ENCODE measurements at places on chromosomes 1 and 21.

DNA sequence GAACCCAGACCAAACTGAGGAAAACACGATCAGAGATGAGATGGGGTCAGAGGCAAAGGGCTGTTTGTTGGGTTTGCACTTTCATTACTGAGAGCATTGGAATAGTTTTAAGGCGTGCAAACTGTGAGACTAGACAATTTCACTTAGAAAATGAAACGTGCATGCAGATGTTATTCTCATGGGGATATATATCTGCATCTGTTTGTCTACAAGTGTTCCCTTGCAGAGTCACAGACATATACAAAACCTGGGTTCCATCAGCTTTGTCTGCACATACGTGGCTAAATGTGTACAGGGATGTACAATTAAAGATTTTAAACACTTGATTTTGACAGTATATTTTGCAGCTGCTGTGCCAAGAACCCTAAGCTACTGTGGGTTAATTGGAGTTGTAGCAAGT, 355.4 kb downstream of the KIF26B start:
- no peak for DNase-seq

- no peak for DNase-seq
Measured at GRCh38 chr1:82401116-82401515, 600.4 kb downstream of the ADGRL2 start.

DNA sequence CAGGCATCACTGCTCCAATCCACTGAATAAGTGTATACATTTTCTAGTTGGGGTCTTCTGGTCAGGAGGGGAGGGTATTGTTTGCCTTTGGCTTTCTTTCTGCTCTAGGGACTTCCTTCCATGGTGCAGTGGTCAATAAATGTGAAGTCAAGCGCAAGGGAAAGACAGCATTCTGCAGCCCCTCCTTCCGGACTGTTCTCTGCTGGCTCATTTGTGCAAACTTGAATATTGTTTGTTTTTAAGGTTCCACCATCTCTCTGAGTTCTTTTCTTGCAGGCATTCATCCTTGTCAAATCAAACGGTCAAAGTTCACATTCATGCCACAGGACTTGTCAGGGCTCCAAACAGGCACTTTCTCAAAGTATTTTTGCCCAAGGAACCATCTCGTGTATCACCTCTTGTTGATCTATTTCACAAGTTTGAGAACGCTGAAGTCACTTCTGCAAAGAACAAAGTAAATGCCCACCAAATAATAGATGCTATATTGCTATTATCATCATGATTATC, 205.6 kb upstream of the KAZN start:
- no peak for DNase-seq

DNA sequence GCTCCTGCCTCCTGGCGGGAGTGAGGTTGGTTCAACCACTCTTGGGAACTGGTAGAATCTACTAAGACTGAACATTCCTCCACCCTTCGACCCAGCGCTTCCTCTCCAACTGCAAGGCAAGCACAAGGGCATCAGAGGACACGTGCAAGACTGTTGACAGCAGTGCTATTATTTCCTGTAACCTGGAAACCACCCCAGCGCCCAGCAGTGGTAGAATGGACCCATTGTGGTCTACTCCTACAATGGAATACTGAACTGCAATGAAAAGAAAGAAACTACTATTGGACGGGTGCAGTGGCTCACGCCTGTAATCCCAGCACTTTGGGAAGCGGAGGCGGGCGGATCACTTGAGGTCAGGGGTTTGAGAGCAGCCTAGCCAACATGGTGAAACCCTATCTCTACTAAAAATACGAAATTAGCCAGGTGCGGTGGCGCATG, 33.0 kb upstream of the TARDBP start:
- DNase-seq: no peak

- DNase-seq: no peak
Measured at GRCh38 chr1:37446874-37447273, 27.5 kb upstream of the ZC3H12A start.

DNA sequence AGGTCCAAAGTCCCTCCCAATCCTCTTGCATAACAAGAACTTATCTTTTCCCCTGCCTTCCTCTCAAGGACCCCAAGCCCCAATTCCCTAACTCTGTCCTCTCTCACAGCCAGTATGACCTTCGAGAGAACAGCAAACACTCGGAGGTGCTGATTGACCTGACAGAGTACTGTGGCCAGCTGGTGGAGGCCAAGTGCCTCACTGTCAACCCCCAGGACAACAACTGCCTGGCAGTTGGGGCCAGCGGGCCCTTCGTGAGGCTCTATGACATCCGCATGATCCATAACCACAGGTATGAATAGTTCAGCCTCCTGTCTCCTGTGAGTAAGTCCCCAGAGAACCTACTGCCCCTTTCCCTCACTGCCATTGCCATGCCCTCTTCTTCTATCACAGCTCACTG, 29.9 kb upstream of the TMEM222 start:
- DNase-seq: no peak

DNA sequence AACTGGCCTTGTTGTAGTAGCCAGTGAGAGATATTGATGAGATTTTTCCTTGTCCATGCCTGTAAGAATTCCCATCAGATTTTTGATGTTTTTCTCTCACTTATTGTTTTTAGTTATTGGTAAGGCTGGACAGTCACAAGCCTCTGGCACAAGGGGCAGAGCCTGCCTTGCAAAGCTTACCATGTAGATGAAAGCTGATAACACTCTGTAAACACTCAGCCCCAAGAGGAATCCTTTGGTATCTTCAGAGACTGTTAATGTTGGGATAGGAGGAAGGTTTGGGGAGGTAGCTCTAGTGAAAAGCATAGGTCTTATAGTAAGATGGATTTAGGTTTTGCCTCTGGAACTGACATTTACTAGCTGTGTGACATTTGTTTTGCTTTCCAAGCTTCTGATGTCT, 37.7 kb downstream of the MARK1 start:
- no peak for DNase-seq

DNA sequence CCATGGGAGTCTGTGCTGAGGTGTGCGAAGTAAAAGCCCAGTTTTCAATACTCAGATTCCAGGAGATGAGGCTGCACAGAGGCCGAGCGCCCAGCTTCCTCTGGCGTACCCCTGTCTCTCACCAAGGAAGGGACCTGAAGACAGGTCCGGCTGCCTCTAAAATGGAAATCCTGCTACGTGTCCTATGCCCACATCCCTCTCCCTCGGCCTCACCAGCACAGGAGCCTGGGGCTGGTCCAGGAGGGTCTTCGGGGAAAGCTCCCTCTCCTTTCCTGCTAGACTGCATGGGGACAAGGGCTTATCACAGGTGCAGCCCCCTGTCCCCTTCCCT, 392 bp downstream of the MRPL55 start:
- DNase-seq: no peak

DNA sequence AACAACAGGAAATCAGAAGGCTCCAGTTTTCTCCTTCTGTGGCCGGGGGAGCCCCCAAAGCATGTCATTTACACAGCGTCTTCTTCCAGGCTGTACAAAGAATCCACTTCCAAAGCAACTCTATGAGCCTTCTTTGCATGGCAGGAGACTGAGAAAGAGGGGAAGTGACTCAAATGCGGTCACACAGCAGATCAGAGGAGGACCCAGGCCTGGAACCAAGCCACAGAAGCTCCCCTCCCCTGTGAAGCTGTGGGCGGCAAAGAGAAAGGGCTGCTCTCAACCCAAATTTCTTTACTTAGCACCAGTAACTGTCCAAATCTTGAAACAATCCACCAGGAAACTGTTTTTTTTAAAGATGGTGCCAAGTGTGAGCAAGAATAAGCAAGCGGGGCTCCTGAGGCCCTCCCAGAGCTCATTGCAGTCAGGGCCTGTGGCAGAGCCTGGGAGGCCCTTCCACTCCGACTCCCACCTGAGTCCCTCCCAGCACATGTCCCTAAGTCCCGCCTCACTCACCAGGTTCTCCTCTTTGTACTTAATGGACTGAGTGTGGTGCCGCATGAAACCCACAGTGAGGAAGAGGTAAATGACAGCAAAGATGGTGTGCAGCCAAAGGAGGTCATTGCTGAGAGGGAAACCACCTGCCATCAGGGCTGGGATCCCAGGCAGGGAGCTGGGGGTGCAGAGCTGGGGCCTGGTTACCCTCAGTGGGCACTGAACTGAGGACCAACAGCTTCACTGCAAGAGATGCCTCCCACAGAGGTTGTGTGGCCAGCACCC, 15.9 kb downstream of the TMEM63A start:
- DNase-seq: no peak

GRCh38 chr1:37484325-37485051, 10.1 kb downstream of the ZC3H12A start:
- DNase-seq: no peak

DNA sequence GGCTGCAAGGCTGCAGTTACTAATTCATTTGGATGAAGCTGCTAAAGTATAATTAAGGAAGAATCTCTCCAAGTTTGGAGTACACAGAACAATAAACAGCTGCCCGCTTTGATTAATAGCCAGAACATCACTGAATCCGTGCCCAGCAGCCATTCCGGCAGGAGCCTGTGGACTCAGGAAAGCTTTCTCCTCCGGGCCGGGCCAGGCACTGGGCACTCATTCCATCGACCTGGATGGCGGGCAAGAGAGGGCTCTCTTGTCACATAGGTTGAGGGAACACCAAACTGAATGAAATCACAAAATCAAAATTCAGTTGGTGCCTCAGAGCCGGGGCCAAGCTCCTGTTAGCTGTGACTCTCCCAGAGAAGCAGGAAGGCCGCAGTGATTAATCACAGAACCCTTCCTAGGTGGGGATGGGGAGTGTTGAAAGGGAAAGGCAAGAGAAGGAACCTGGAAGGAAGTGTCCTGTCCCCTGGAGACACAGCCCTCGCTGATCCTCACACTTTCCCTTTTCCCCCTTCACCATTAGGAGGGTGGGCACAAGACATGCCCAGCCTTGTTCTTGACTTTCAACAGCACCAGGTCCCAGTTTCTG, 306.7 kb downstream of the NPHP4 start:
- DNase-seq: no peak

GRCh38 chr21:24110846-24111245, 1496.4 kb downstream of the MRPL39 start:
- DNase-seq: no peak

GRCh38 chr1:225329041-225329440, 98.8 kb downstream of the LBR start:
- no peak for DNase-seq

DNA sequence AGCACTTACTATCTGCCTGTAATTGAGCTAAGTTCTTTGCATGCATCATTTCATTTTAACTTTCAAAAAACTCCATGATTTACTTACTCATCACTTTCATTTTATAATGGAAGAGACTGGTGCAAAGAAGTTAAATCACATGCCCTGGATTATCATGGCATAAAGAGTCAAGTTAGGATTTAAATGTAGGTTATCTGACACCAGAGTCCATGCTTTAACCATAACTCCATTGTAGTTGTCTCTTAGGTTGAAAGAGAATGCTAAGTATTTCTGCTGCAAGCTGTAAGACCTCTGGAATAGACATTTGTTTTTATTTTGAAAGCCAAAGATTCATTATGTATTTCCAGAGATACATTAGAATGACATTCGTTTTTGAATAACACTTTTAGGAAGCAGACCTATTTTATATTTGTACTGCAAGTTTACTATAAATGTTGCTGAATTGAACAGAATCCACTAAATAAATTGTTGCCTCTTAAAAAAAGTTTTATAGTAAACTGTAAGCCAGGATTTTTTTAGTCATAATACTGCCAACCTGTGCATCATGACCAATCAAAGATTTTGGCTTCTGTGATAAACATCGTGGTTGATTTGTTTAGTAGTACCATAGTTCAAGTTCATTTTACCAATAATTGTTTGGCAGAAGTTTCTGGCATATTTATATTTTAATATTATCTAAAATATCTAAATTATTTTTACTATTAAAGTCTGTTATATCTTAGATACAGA, 26.1 kb downstream of the CFH start:
- DNase-seq: no peak
